GM18507 (cell line): ENCODE measurements at places on chromosomes 1 and 21.

- no peak for DNase-seq
These were observed 444 bp upstream of the AGTRAP start for GRCh38 chr1:11735531-11735853.

DNA sequence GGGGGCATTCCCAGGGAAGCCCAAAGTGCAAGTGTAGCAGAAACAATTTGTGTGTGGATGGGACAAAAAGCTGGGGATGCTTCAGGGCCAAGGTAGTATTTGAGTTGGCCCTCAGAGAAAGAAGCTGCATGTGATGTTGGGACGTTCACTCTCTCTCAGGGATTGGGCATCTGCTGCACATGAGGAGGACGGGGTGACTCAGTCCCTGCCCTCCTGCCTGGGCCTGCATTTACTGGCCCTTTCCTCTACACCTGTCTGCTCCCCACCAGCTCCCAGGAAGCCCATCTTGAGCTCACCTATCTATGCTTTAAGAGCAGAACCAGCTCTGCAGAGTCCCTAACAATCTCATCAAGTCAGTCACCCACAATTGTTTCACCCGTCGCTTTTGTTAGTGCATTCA lies 23.5 kb upstream of the MPZL1 start:
- DNase-seq, result no peak

DNA sequence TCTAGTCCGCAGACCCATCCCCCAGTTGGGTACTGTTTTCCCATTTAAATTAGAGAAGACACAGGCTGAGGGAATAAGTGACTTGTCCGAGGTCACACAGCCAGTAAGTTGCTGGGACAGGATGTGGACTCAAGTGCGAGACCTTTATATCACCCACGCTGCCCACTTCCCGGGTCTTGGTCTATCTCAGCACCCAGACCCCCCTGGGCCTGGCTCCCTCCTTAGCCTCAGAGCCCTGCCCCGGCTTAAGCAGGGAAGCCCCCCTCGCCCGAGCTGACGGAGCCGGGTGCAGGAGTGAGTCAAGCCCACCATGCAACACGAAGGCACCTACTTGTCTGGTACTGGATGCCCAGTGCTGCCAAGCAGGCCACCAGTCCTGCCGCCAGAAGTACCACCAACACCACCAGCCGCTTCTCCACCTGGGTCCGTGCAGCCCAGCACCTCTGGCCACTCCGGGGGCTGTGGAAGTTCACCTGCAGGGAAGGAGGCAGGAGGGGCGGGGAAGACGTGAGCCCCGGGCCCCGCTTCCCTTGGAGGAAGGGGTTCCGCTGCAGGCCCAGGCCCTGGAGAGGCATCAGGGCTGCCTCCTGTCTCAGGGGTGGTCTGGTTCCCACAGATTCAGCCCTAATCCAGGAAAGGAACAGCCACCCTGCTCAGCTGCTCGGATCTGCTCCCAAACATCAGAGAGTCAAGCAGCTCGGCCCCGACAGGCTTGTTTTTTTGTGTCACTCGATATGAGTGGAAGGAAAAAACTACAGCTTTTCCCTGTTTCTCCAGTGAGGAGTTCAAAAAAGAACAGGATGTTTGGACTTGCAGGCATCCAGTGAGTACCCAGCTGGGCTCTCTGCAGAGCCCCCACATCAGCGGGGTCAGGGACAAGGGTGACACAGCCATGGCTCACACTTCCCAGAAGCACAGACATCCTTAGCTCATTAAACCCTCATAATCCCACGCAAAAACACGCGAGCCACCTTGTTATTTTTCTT lies 11.1 kb downstream of the ECE1 start:
- no peak for DNase-seq

- DNase-seq, result peak; percentile 40
These were observed 36.0 kb downstream of the NUAK2 start for GRCh38 chr1:205285381-205286101.

DNA sequence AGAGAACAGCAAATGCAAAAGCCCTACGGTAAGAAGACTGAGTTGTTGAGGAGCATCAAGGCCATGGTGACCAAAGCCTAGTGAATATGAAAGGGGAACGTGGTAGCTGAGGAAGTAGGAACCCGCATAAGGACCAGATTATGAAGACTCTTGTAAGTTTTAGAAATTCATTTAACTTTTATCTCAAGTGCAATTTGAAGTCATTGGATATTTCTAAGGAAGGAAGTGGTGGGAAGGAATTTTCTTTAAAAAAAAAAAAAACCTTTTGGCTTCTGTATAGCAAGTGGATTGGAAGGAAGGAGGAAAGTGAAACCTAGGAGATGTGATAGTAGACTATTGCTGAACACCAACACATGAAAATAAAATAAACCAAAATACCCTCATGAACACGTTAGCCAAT lies 119.0 kb downstream of the TNFSF18 start:
- no peak for DNase-seq

DNA sequence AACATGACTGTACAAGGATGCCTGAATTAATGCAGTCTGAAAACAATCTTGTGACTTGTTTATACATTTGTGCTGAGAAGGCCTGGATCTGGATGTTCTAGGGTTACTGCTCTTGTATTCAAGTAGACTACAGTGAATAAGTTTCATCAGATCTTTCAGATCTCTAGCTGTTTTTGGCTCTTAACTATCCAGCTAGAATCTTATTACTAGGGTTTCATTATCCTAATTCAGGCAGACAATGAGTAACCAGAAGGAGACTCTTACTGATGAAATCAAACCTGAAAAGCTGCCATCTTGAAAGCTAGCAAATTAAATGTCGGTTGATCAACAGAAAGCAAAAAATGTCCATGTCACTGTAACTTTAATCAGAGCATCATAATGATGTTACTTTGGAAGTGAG lies 112.5 kb upstream of the KCNK2 start:
- DNase-seq, result no peak

- DNase-seq, result no peak
These were observed 149.6 kb downstream of the RHOU start for GRCh38 chr1:228884615-228885566.

DNA sequence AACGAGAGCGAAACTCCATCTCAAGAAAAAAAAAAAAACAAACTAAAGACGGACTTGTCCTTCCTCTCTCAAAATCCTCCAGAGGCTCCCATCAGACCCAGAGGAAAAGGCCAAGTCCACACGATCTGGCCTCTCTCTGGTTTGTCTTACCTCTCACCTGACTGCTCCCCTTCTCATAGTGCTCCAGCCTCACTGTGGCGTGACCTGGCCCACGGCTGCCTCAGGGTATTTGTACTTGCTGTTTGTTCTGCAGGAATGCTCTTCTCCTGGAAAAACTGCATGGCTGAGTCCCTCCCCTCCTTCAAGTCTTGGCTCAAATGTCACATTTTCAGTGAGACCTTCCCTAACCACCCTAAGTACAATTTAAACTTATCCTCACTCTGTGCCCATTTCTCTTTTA lies 8.0 kb upstream of the BRWD1 start:
- DNase-seq, result no peak

DNA sequence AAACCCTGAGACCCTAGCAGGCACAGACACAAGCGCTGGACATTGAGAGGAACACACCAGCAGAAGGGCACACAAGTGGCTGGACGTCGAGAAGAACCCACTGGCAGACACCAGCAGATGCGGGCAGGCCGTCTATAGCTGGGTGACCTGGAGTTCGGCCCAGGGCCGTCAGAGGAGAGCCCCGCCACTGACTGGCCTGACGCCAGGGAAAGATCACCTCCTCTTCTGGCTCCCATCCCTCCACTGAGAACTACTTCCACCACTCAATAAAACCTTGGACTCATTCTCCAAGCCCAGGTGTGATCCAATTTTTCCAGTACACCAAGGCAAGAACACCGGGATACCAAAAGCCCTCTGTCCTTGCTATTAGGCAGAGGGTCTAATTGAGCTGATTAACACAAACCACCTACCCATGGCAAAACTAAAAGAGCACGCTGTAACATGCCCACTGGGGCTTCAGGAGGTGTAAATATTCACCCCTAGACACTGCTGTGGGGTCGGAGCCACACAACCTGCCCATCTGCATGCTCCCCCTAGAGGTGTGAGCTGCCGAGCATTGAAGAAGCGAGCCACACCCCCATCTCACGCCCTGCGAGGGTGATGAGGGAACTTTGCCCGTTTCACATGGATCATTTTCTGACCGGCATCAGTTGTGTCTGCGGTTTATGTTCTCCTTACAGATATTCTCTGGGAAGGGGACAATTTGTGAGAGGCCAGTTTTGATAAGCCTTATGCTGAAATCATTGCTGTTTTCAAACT lies 104.8 kb downstream of the HLX start:
- DNase-seq, result no peak

GRCh38 chr1:10704368-10704882 lies 92.0 kb downstream of the CASZ1 start:
- no peak for DNase-seq

GRCh38 chr1:6503884-6504602 lies 12.6 kb upstream of the PLEKHG5 start:
- no peak for DNase-seq

GRCh38 chr1:6386371-6386949 lies 7.1 kb downstream of the ACOT7 start:
- no peak for DNase-seq
